ENCODE measurements at places on chromosomes 2 and 18.

DNA sequence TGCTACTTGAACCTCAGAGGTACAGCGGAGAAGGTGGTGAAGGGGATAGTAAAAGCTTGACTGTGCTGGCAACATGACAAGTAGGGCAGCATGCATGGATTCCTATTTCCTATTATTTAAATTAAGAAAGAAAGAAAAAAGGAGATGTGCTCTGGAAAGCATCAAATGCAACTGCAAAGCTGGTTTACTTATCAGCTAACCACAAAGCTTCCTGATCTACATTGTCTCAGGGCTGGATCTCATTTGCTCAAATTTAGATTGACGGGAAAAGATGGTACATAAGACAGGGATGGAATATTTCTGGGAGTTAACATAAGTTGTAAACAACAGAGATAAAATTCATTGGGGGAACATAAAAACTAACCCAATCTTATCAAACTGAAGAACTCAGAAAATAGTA, 178.0 kb downstream of the RIT2 start:
- DNase-seq = no peak

GRCh38 chr2:9160732-9161131, 45.9 kb upstream of the ASAP2 start:
- no peak for DNase-seq

DNA sequence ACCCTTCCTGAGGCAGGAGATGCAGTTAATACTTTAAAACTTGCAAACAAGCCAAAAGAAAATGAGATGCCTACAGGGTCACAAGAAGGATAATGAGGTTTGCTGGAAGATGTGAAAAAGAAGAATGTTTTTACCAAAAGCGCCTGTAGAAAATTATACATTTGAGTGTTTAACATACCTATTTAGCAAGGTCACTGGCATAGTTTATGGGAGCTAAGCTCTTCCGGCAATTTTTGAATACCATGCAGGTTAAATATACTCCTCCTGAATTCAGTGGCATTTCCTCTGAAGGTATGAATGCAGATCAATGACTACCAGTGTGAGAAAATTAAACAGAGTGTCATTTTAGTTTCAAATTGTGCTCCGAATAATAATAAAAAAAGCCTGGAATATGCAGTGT, 21.2 kb upstream of the MAP3K20 start:
- DNase-seq = no peak

DNA sequence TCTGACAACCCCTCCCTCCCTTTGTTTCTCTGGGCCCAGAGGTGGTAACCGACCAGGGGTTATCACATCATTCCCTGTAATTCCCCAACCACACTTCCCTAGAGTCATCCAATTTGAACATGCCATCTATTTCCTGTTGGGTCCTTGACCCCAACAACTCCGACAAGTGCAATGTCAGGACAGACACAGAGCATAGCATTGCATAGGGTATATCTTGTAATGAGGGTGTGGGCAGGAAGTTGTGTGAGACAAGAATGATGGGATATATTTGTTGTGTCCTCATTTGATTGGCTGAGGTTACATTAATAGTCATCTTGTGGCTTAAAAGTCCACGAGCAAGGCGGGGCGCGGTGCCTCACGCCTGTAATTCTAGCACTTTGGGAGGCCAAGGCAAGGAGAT, 33.4 kb upstream of the CNOT11 start:
- DNase-seq = no peak

DNA sequence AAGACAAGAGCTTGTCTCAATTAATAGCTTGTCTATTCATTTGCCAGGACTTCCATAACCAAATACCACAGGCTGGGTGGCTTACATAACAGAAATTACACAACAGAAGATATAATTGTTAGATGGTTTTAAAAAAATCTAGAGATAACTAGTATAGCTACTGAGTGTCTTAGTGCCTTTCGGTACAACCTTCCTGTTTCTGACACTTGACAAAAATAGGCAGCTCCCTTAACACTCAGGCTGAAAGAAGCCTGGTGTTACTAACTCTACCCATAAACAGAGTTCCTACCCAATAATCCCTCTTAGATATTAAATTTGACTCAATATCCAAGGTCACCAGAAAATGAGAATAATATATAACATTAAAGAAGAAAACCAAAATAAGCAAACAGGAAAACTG, 129.7 kb downstream of the BARD1 start:
- DNase-seq = no peak
